NK-92 treated with Interleukin-12 subunit alpha and Interleukin-12 subunit beta, amount 100 ng/mL, for 24 hours (cell line): ENCODE measurements at places on chromosomes 3 and 15.

- no peak for DNase-seq
Measured at GRCh38 chr3:49972656-49973055, 32.7 kb downstream of the RBM6 start.

- DNase-seq: peak; percentile 58
Measured at GRCh38 chr15:68550498-68551295, 28.1 kb upstream of the CORO2B start.

DNA sequence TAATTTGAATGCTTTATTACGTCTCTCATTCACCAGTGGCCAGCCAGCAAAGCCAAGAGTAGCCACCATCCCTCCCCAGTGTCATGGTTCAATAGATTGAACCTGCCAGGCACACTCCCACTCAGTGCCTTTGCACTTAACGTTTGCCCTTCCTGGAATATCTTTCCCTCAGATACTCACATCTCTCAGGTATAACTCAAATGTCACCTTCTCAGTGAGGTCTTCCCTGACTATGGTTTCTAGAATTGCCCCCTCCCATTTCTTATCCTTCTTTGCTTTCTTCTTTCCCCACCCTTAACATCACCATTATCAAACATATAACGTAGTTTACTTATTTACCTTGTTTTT, 293.8 kb downstream of the LRTM1 start:
- no peak for DNase-seq

DNA sequence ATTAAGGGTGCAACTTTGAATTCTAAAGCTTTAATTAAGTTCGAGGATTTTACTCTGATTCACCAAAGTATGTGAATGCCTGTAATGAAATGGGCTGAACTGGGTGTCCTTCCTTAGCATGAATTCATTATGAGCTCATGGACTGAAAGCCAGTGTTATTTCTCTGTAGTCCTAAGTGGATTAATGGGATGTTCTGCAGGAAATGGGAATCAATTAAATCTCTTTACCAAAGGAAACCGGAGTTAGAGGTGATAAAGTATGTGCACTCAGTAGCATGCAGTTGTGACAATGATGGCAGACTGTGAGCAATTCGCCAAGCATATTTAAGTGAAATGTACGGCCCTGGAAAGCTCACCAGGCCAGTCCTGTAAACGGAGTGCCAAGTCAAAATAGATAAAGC, 138.7 kb downstream of the CHL1 start:
- DNase-seq: no peak

DNA sequence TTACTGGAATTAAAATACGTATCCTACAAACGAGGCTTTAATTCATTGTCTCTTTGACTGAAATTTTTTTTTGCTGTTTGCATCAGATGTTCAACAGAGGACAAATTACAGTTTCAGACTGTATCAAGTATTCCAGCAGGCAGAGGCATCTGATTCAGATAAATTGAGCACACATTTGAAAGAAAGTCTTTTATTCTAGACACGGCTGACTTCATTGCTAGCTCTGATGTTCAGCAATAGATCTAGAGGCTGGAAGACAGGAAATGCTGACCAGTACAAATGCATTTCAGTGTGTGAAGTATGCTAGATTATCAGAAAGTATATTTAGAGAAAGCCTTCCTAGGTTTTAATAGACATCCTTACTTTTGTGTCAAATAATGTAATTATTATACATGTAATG, 472.2 kb downstream of the NLGN1 start:
- DNase-seq: no peak

DNA sequence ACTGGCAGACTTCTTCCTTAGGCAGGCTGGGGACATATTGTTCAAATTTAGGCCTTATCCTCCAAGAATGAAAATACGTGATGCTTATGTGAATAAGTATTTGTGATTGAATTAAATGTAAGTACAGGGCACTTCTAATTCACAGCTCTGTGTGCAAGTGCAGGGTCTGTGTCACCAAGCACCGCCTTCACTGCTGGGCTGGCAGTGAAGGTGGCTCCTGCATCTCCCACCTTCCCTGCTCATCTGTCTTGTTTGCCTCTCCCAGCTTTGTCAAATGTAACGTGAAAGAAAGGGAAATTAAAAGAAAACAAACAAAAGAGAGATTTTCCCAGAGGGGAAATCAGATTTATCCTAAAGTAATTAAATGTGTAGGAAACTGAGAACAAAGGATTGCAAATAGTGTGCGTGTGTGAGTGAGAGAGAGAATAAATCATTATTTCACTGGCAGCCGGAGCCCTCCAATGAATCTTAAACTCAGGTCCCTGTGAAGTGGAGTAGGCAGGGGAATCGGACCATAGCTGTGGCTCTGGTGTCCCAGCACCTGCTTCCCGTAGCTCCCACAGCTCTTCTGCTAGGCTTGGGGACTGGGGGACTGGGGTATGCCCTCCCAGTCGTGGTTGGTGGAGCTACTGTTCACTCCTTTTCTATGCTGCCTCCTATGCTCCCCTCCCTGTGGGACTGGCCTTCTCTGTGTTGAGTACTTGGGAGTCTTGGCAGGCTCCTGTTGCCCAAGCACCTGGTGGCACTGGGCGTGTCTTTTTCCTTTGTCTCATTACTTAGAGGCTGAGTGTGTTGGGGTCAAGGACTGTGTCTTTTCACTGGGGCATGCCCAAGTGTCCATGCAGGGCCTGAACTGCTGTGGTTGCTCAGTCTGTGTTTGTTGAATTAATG, 222.2 kb downstream of the EPHB1 start:
- DNase-seq: no peak

- no peak for DNase-seq
Measured at GRCh38 chr3:120559242-120560061, 36.7 kb upstream of the NDUFB4 start.

- DNase-seq: no peak
Measured at GRCh38 chr3:732326-732928, 360.4 kb upstream of the CNTN6 start.

DNA sequence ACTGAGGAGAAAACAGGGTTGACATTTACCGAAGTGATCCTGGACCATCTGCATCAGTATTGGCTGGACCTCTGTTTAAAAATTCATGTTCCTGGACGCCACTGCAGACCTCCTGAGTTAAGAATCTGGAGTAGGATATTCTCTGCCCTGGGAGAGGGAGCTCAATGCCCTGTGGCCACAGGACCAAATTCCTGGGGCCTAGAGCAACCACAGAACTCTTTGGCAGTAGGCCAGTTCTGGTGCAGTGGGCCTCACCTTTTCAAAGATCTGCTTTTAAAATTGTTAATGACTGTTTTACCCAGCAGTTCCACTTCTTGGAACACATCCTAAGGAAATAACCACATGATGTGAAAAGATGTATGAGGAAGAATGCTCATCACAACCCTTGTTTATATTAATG, 133.3 kb upstream of the ADPGK start:
- no peak for DNase-seq

- no peak for DNase-seq
Measured at GRCh38 chr15:78811124-78811824, at the start of gene ADAMTS7. Gene ADAMTS7, minus strand, starts transcription at chr15:78811464. Its CDS starts 244 bp downstream, at chr15:78811220.

- DNase-seq: no peak
Measured at GRCh38 chr3:129065720-129066073, 5.1 kb downstream of the GP9 start.

DNA sequence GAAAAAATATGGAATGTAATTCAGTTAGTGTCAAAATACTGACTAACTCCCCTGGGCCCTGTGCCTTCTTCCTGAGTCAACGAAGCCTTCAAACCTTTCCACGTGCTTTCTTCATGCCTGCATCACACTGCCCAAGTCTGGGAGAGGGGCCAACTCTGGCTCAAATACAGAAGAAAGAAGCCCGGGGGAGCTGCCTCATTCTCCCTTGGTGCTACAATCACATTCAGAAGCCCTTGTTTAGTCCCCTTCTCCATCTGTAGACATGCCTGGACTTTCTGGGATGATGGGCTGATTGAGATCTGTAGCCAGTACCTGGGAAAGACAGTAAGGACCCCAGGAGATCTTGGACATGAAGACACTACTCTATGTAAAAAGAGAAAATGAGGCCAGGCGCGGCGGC, 77.8 kb upstream of the GSK3B start:
- DNase-seq: no peak

GRCh38 chr15:45023659-45024225, 747 bp downstream of the SORD start:
- no peak for DNase-seq

DNA sequence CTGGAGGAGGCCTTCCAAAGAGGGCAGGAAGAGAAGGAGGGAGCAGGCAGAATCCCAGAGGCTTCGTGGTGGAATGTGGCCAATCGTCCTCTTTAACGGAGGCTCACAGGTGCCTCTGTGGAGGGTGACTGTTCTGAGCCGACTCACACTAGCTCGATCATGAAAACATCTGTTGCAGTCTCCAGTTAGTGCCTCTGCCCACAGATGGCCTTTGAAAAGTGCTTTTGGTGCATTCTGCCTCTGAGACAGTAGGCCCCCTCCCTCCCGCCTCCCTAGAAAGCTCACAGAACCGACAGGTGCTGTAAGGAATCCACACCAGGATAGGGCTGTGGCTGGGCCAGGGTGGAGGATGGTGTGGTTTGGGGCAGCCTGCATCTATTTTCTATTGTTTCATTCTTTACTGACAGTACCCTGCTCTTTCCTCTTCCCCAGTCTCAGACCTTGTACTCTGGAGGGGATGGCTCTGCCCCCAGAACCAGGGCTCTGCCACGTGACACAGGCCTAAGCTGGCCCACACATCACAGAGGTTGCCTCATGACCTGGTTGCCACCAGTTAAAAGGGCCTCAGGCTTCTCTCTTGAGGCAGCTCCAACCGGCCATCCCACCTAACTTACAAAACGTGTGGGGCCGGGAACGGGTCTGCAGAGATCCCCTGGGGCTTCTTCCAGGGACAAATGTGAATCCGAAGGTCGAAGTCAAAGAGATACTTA, 27.2 kb upstream of the PIGZ start:
- DNase-seq: no peak

- no peak for DNase-seq
Measured at GRCh38 chr3:36227980-36228379, 152.3 kb upstream of the STAC start.

GRCh38 chr15:31280046-31280830, 46.4 kb upstream of the KLF13 start:
- DNase-seq: no peak

GRCh38 chr3:179158336-179159039, 10.3 kb downstream of the PIK3CA start:
- no peak for DNase-seq

DNA sequence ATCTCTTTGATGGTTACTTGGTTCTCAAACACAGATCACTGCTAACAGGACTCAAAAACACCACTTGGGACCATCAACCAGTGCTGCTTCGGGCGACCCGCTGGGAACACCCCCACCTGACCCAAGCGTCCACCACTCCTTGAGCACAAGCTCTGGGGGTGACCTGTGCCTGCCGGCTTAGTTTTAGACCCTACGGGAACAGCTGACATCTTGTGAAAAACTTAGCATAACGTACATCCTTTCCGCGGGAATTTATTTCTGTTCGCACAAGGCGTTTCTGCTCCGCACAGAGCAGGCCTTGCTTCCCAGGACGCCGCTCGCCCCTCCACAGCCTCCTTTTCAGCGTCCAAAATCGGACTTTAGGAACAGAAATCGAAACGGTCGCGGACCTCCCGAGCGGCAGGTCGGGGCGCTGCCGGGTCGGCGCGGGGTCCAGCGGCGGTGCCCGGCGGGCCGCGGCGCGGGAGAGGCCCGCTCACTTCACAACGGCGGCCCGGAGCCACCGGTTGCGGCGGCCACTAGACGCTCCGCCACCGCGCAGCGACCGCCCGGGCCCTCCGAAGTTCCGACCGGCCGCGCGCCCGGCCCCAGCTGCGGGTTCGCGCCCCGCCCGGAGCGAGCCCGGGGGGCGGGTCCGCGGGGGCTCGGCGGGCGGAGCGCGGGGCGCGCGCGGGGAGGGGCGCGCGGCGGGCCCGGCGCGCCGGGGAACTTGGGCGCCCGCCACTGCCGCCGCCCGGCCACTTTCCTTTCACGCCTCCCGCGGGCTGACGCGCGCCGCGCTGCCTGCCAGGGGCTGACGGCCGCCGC, 959 bp downstream of the SFMBT1 start:
- DNase-seq: peak; percentile 34

DNA sequence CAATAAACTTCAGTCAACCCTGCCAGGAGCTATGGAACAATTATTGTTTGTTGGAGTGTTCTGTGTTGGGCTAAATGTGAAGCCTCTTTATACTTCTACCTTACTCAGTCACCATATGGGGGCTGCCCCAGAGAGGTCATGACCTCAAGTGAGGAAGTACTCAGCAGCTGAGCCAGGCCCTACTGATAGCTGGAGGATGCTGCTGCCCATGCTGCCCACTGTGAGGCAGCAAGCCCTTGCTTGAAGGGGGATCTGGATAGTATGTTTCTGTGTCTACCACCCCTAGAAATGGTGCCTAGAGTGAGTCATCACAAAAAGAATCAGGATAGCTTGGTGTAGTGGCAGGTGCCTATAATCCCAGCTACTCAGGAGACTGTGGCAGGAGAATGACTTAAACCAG, 4.5 kb upstream of the RPL24 start:
- DNase-seq: no peak

DNA sequence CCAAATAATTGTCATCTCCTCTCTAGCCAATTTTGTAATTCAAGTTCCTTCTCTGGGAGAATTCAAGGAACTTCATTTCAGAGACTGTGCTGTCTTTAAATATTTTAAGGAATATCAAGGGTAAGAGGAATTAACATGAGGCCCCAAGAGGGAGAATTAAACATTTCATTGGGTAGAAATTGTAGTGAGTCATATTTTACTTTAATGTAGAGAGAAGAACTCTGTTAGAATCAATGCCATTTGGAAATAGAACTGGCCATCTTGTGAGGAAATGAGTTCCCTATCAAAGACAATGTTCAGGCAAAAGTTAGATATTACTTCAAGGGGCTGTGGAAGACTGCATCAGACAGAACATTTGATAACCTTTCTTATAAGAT, 43.5 kb upstream of the TP63 start:
- no peak for DNase-seq

- DNase-seq: no peak
Measured at GRCh38 chr3:43074482-43074881, 31.4 kb downstream of the POMGNT2 start.
